RCC 7860 (cell line): ENCODE measurements at places on chromosomes 7 and 10.

DNA sequence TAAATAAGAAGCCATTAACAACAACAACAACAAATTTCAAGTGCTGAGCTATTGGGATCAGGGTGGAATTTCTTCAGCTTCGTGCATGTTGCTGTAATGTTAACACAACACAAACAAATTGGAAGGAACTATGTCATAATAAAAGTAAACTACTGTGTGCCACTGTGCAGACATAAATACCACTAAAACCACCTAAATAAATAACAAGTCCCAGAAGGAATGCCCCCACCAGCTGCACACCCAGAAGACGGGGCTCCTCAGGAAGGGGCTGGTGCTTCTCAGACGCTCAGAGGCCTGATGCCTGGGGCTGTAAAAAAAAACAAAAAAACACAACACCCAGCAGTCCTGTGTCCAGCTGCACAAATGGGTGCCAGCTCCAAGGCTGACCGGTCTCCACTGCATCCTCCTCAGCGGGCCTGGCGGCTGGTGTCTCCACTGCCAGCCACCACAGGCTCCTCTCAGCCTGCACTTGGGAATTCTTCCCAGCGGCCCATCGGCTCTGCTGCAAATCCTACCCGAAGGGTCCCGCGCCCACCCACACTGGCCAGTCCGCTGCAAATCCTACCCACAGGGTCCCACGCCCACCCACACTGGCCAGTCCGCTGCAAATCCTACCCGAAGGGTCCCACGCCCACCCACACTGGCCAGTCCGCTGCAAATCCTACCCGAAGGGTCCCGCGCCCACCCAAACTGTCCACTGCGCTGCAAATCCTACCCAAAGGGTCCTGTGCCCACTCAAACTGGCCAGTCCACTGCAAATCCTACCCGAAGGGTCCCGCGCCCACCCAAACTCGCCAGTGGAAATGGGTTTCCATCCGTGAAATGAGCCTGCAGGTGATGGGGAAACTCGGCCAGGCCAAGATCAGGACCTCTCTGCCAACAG, 35.8 kb upstream of the DNAAF5 start:
- no peak for DNase-seq

- DNase-seq = no peak
These were observed 2.5 kb downstream of the PRR15 start for GRCh38 chr7:29565982-29566746.

DNA sequence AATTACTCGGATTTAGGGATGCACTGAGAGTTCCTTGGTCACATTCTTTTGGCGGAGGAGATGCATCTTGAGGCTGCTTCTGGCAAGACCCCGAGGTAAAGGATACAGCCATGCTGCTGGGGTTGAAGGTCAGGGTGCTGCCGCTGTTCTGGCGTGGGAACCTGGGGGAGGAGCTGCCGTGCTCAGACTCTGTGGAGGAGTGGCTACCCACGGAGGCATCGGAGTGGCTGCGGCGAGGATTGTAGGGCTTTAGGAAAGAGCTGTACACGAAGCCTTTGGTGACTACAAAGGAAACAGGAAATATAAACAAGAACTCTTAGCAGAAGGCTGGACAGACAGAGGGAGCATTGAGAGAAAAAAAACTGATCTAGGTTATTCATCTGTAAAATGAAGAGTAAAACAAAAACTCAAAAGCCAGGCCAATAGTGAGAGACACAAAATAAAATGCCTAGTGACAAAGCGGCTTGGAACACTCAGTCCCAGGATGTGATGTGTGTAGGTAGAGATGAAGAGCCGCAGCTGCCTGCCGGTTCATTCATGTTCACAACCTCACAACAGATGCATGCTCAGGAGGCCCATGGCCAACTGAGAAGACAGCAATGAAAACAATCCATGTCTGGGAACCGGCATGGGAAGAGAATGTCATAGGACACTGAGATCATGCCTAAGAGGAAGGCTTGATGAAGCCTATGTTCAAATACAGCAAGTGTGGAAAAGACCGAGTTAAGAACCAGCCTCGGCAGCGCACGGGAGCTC, 97.8 kb downstream of the ABCC2 start:
- DNase-seq = no peak

GRCh38 chr7:93228302-93228701, 2.0 kb upstream of the HEPACAM2 start:
- peak; percentile 55 for DNase-seq

DNA sequence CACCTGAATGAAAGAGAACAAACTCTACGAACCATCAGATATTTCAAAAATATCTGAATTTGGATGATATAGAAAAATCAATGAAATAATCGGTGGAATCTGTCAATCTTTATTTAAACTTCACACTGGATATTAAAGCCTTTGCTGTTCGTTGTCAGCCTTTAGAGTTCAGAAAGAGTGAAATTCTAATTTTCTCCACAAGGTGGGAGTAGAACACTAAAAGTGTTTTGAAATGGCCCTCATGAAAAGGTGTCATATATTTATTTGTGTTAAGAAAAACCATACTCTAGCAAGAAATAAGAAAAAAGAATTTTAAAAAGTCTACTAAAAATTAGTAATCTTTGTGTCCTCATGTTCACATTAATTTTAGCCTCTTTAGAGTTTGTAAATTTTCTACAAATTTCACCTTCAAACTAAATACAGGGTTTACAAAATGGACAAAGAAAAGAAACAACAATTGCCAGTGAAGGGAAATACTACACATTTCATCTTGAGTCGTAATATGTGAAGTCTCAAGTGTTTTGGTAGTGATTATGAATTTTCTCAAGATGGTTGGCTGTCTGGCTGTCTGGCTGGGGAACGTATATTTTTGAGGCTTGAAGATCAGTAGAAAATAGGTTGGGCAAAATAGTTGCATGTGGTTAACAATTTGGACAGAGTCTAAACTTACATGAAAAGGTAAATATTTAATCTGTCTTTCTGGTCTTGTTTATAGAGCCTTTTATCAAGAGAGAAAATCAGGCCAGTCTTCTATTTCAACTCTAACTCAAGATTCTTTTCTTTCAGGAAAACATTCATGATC, 43.7 kb downstream of the DNAJB9 start:
- peak; percentile 53 for DNase-seq
